Mucosa of gallbladder (tissue), 1 donor: ENCODE measurements at places on chromosomes 3 and 15. TPM values are rescaled to one million over a fixed set of nuclear protein-coding genes. Genes with fewer than 3 reads are reported as not detected.

- DNase-seq: no peak
Measured at GRCh38 chr15:81895723-81896122, 150.1 kb downstream of the MEX3B start.

DNA sequence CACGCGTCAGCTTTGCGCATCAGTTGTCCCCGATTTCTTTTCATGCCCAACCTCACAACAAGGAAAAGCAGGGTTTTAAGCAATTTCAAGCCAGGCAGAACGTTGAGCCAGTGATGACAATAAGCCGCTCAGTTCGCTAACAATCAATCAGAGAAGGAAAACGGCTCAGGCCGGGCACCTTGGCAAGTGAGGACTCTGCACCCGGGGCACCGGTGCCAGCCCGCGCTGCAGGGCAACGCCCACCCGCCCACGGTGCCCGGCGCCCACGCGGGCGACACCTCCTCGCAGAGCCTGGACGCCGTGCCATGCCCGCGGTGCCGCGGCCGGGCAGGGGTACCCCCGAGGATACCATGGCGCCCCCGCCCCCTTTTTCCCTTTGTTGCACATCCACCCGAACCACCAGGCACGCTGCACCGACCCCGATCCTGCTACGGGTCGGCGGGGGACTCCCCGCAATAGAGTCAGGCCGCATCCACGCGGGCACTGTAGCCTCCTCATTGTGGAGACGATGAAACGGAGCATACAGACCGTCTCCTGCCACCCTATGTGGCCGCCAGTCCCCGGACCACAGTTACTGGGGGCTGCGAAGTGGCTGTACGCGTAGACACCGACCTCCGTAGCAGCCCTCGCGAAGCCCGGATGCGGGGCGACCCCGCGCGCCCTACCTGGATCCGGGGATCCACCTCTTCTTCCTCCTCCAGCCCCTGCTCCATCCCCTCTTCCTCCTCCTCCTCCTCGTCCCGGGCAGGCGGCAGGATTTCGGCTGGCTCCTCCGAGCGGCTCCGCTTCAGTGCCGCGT lies 581 bp downstream of the SH3BP5 start:
- DNase-seq: peak; percentile 35

- DNase-seq: no peak
Measured at GRCh38 chr3:115536171-115536570, 87.1 kb upstream of the GAP43 start.

GRCh38 chr3:181382656-181383055 lies 329.1 kb upstream of the SOX2 start:
- no peak for DNase-seq

DNA sequence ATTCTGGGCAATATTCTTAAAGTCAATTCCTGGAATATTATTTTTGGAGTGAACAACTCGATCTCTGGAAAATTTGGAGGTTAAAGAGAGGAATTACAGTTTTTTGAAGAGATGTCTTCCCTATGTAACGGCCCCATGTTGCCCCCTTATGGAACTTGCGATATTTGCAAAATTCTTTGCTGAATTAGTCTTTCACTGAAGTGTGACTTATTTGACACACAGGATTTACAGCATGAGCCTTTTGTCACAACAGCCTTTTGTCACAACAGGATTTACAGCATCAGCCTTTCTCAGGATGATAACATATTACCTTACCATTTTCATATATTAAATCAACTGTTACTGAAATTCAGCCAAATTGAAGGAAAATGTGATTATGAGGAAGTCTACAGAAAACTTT lies 37.8 kb upstream of the SPTSSB start:
- peak; percentile 32 for DNase-seq

GRCh38 chr3:185069037-185070030 lies 83.5 kb downstream of the C3orf70 start:
- no peak for DNase-seq

GRCh38 chr3:25900161-25900560 lies 110.3 kb downstream of the OXSM start:
- DNase-seq: no peak

- no peak for DNase-seq
Measured at GRCh38 chr3:23711916-23712494, 93.8 kb upstream of the UBE2E1 start.

- peak; percentile 21 for DNase-seq
Measured at GRCh38 chr3:124351430-124352148, 359.7 kb upstream of the ROPN1 start.

GRCh38 chr15:52109559-52110451 lies 2.8 kb downstream of the BCL2L10 start:
- DNase-seq: no peak

- no peak for DNase-seq
Measured at GRCh38 chr3:182617500-182617899, 175.8 kb upstream of the ATP11B start.

DNA sequence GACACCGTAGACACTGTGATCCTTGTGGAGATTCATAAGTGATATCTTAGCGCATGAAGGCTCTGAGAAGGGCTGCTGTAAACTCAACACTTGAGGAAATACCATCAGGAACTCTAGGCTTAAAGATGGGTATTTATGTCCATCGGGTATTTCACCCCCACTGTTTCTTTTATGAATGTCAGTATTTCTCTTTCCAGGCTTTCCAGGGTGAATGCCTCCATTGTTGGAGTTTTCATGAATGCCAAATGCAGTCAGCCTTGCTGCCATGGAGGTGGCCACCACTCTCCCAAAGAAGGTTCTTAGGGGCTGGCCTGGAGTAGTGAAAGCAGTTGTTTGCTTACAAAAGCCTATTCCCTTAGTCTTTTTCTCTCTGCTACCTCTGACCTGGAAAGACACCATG lies 259.2 kb downstream of the SLCO3A1 start:
- DNase-seq: no peak

DNA sequence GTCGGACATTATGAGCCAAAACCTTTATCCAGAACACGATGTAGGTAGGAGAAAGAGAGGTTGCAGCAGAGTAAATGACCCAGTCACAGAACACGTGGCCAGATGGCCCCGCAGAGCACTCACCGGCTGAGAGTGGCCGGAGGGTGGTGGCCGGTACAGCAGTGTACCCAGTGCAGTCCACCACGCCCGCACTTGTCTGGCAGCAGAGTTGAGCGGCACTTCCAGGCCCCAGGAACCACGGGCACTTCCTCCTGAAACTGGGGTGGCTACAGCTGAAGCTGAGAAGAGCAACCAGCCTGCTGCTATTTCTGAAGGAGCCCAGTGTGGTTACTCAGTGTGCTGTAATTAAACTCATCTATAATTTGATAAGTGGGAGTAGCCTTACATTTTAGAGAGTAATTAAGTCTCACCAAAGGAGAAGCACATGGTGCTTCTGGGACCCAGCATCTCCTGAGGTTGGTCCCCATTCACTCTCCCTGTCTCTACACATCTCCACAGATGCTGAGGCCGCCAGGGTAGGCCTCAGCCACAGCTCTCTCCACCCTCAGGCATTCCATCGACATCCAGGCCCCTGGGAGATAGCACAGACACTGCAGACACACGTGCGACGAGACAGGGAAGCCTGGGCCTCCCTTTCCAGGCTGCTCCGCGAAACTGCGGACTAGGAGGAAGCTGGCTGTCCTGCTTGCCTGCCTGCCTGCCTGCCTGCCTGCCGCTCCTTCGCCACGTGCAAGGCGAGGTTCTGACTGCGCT lies 49.8 kb downstream of the BDH1 start:
- no peak for DNase-seq

GRCh38 chr15:86917361-86917671 lies 837.6 kb downstream of the AGBL1 start:
- no peak for DNase-seq

DNA sequence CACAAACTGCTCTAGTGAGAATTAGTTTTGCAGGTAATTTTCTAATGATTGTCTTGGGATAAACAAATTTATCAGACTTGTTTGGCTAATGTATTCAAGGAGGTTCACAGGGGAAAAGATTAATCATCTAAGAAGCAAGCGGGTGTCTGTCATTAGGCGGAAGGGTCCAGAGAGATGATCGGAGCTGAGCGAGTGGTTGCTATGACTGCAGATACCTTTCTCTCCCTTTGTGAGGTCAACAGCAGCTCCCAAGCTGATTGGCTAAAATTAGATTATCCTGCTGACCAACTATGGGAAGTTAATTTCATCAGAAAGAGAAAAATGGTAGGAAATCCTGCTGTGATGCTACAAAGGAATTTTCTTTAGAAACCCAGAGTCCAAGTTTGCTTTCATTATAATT lies 276.0 kb downstream of the SOX2 start:
- no peak for DNase-seq

- DNase-seq: no peak
Measured at GRCh38 chr15:92637626-92638025, 17.9 kb downstream of the FAM174B start.

GRCh38 chr3:12591997-12592715 lies 35.3 kb downstream of the MKRN2 start:
- no peak for DNase-seq

- no peak for DNase-seq
Measured at GRCh38 chr3:12988728-12989454, 84.3 kb downstream of the IQSEC1 start.

GRCh38 chr3:9749296-9749644 lies 482 bp upstream of the OGG1 start:
- no peak for DNase-seq

DNA sequence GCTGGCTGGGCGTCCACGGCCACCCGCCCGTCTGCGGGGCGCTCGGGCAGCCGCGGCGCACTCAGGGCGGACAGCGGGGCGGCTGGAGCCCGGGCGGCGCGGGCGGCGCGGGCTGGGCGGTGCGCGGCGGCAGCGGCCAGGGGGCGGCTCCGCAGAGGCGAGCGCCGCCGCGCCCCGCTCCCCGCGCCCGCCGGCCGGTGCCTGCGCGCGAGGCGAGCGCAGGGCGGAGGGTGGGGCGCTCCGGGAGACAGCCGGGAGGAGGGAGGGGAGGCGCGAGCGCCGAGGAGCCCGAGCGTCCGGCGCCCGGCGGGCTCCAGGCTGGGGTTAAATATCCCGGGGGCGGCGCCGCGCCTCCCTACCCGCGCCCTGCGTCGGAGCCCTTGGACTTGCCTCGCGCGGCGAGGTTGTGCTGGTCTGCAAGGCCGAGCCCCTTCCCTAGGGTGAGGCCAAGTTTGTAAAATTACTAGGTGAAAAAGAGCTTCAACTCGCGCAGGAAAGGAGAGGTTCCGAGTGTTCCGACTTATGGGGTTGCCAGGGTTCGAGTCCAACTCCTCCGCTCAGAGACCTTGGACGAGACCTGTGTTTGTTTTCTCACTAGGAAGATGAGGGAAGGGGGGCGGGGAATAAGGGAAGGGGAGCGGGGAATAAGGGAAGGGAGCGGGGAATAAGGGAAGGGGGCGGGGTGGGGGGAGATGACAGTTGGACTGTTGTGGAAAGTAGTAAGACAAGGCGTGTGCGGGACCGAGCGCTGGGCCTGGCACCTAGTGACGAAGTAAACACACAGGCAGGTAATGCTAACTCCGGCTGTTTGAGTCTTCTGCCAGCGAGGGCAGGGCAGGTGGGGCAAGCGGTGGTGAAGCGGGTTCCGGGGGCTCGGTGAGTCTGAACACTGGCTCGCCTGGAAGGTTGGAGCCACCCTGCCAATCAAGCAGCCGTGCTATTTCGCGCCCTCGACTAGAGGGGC lies at the start of gene TNFAIP8L3:
Gene TNFAIP8L3, minus strand, starts transcription at position 301 of the 964 bp plus-strand sequence. CDS start 311 bp downstream, outside the sequence.
- DNase-seq: no peak

DNA sequence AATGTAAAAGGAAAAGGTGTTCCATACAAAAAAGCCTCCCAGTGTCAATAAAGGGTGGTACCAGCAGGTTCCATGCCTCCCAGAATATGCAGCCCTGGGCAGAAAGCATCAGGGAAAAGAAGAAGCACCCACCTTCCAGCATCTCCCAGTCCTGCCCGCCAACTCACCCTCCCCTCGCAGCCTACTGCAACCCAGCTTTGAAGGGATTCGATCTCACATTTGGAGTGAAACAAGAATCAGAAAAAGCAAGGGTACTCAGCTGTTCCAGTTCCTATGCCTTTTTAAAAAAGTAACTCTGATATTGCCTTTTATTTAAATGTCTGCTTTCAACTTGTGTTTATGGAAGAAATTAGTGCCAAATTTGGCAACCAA lies 166.9 kb downstream of the ADAMTS17 start:
- DNase-seq: no peak

- DNase-seq: no peak
Measured at GRCh38 chr3:190680691-190681090, 166.8 kb downstream of the IL1RAP start.

DNA sequence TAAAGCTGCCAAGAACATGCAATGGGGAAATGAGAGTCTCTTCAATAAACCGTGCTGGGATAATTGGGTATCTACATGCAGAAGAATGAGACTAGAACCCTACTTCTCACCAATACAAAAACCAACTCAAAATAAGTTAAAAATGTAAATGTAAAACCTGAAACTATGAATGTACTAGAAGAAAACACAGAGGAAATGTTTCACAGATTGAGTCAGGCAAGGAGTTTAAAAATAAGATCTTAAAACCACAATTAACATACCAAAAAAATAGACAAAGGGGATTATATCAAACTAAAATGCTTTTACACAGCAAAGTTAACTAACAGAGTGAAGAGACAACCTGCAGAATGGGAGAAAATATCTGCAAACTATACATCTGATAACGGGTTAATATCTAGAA lies 90.4 kb downstream of the ISL2 start:
- DNase-seq: no peak

DNA sequence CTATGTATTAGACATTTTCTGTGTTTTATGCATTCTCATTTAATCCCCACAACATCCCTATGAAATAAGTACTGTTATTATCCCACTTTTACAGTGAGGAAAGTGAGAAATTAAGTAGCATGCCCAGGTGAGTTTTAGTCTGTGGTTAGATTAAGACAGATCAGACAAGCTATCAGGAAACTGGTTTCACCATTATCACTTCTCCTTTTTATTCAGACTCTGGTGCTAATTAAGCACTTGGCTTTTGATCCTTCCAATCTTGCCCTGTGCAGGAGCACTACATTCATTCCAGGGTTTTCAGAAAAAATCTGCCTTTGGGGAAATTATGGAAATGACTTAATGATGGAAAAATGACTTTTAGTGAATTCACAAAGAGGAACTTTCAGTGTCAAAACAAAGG lies 115.2 kb downstream of the TMEM108 start:
- no peak for DNase-seq

The DNAH12 gene
- 0.52 TPM for total RNA-seq

The CEP152 gene
- 5.5 TPM for total RNA-seq

The PLD1 gene
- total RNA-seq: 734 TPM

The TERC gene
- 3.5 TPM for total RNA-seq

The HCN4 gene
- total RNA-seq: 1.3 TPM

The GTF2A2 gene
- total RNA-seq: 108 TPM

The GRAMD1C gene
- total RNA-seq: 8.2 TPM

The CISH gene
- 6.2 TPM for total RNA-seq

The TEX55 gene
- total RNA-seq: not detected

The SLC6A1 gene
- total RNA-seq: 7.4 TPM

The BSN gene
- total RNA-seq: 0.81 TPM

The LNP1 gene
- total RNA-seq: 2.4 TPM

The AGBL1 gene
- total RNA-seq: not detected

The WNT5A gene
- 13.7 TPM for total RNA-seq

The POPDC2 gene
- 53.2 TPM for total RNA-seq

The SNURF gene
- 39.3 TPM for total RNA-seq

The KBTBD13 gene
- total RNA-seq: not detected

The CFAP100 gene
- 0.40 TPM for total RNA-seq

The RASGRF1 gene
- 0.32 TPM for total RNA-seq

The EPB42 gene
- 1.4 TPM for total RNA-seq

The TRIM42 gene
- not detected for total RNA-seq
